Spinal cord (tissue), 10 donors: ENCODE measurements at places on chromosomes 2 and 18. TPM values are rescaled to one million over a fixed set of nuclear protein-coding genes. Genes with fewer than 3 reads are reported as not detected.

The SERPINB7 gene
- total RNA-seq = not detected

DNA sequence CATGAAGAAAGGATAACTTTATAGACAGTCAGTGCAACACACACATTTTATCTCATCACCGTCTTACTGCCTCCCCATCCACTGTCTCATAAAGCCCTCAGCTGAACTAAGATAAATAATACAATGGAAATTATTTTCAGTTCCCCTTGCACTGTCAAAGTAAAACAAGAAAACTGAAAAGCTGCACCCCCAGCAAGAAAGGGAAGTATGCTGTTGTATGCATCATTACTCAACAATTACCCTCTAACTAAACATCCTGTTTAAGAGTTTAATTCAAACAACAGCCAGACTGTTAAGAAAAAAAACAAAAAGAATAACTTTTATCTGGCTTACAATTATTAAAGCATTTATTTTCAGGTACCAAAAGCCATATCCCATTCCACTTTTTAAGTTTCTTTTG lies 25.0 kb downstream of the MPPE1 start:
- DNase-seq = no peak

DNA sequence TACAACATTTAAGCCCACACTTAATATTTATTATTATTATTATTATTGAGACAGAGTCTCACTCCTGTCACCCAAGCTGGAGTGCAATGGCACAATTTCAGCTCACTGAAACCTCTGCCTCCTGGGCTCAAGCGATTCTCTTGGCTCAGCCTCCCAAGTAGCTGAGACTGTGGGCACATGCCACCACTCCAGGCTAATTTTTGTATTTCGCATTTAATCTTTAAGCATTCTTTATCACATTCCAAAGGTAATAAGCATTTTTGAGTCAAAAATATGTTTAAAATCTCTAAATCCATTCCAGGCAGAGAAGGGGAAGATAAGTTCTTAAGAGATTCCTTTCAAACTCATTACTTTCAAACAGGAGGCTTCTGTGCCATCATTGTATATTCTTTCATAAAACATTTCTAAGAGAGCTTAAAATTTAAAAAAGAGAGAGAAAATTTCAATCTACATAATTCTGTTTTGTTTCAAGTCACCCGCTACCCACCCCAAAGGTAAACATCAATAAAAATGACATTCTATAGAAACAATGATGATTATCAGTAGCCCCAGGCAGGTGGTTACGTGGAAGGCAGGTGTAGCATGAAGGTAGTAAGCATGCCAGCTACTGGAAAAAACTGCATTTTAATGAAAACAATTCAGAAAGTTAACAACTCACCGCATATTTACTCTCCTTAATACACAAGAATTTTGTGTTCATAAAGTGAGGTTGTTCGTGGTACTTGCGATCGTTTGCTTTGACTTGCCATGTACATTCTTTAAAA lies 84.4 kb upstream of the NARS1 start:
- DNase-seq = no peak

- no peak for DNase-seq
Observed at GRCh38 chr2:240437551-240437860, 2.0 kb downstream of the GPC1 start.

GRCh38 chr2:42060028-42060427 lies 12.2 kb downstream of the PKDCC start:
- no peak for DNase-seq

GRCh38 chr2:43142921-43143438 lies 83.4 kb downstream of the ZFP36L2 start:
- DNase-seq = no peak
